Astrocyte (in vitro differentiated cells and primary cell): ENCODE measurements at places on chromosomes 12 and 14.
A peak's percentile ranks its signal among the peaks of the same experiment; 100 is the strongest.

GRCh38 chr12:108182096-108182495 is 53.0 kb downstream of the WSCD2 start:
- no peak for DNase-seq

DNA sequence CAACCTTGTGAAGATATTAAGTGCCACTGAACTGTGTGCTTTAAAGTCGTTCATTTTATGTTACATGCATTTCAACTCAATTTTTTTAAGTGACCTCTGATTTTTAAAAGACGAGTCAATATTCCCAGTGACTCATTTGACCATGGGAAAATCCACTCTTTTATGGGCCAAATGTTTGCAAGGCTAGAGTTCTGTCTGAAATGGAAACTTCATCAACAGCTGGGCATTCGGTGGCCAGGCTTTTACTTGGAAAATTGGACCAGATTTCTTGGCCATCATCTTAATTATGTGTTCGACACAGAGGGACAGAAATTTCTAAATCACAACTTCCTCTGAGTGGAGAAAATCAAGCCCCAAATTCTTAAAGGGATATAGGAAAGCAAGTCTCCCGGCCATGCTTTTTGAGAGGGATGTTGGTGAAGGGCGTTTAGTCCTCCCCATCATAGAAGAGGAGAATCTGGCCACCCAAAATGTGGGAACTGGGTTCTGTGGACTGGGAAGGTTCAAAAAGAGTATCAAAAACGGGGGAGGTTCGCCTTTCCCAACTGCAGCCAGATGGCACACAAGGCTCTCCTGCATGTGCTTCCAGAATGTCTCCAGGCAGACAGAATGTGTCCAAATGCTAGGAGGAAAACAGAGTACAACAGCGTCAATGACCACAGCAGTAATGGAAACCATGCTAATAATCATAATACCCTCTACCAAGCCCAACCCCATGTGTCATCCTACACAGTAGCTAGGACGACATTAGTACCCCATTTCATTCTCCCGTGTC is 40.9 kb upstream of the FZD10 start:
- DNase-seq = no peak

GRCh38 chr14:103448097-103448496 is 62.9 kb downstream of the MARK3 start:
- DNase-seq = no peak

GRCh38 chr14:20118795-20119194 is 8.3 kb downstream of the OR4K17 start:
- DNase-seq = no peak

DNA sequence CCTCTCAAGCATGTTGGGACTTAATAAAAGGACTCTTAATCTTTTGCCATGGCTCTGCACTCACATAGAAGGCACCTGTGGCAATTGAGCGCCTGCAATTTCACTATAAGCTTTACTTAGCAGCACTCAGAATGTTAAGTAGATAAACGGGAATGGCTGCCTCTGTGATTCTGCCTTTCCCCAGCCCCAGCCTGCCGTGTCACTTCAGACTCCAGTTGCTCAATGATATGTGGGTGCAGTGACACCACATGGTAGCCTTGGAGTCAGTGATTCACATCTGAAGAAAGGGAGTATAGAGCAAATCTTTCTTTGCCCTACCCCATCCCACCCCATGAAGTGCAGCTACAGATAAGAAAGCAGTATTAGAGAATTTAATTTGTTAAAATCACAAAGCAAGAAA is 96.1 kb downstream of the ZFC3H1 start:
- DNase-seq = no peak

- DNase-seq = peak; percentile 76
Observed at GRCh38 chr12:127165567-127166392, 1101.2 kb upstream of the TMEM132C start.

DNA sequence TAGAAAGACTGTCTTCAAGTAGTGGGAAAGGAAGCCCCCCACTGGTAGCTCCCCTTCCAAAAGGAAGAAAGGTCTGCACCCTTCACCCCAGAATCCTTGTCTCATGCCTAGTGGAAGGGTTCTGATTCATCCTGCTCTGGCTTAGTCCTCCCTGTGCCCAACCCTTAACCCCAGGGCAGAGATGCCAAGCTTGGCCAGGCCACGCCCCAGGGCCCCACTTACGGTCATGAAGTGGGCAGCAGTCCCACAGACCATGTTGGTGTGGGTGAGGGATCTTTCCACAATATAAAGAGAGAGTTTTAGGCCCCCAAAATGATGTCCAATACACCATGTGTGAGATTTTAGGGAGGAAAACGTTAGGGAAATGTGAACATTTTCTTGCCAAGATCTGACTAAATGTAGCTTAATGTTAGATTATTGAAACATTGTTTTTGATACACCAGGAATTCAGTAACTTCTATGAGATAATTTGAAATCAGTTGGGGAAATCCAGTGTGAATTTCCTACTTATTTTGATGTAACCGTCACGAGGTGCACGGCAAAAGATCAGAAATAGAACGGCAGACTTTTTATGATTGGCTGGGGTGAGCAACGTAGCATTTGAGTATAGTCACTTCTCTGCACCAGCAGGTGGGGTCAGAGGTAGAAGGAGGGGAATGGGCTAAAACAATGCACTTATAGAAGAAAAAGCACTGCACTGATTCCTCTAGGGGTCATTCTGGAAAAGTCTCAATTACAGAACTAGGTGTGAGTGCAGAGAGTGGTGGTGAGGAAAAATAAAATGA is 8.2 kb upstream of the SSPN start:
- no peak for DNase-seq

GRCh38 chr12:62258941-62259630 is 1.1 kb upstream of the USP15 start:
- DNase-seq = no peak

- DNase-seq = no peak
Observed at GRCh38 chr14:67420102-67420739, 8.3 kb upstream of the PLEK2 start.

GRCh38 chr12:19242581-19242980 is 113.0 kb downstream of the PLEKHA5 start:
- no peak for DNase-seq

- DNase-seq = no peak
Observed at GRCh38 chr12:109670731-109671130, 42.9 kb upstream of the FAM222A start.

GRCh38 chr14:103308717-103309616 is 25.1 kb upstream of the EIF5 start:
- DNase-seq = no peak

DNA sequence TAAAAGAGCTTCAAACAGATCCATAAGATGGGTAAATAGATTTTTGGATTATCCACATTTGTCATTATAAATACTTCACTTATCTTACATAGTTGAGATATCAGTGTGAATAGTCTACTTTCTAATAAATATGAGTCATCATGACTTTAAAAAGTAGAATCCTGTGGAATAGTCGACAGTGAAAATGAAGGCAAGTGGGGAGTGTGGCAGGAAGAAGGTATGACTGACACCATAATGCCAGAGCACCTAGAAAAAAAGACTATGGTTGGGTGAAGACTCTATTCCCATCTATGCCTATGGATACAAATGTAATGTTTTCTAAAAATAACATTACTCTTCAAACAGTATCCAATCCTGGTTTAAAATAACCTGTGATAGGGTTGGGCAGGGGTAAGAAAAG is 117.5 kb downstream of the MDGA2 start:
- DNase-seq = no peak

GRCh38 chr14:79334272-79334671 is 877.0 kb downstream of the DIO2 start:
- no peak for DNase-seq

DNA sequence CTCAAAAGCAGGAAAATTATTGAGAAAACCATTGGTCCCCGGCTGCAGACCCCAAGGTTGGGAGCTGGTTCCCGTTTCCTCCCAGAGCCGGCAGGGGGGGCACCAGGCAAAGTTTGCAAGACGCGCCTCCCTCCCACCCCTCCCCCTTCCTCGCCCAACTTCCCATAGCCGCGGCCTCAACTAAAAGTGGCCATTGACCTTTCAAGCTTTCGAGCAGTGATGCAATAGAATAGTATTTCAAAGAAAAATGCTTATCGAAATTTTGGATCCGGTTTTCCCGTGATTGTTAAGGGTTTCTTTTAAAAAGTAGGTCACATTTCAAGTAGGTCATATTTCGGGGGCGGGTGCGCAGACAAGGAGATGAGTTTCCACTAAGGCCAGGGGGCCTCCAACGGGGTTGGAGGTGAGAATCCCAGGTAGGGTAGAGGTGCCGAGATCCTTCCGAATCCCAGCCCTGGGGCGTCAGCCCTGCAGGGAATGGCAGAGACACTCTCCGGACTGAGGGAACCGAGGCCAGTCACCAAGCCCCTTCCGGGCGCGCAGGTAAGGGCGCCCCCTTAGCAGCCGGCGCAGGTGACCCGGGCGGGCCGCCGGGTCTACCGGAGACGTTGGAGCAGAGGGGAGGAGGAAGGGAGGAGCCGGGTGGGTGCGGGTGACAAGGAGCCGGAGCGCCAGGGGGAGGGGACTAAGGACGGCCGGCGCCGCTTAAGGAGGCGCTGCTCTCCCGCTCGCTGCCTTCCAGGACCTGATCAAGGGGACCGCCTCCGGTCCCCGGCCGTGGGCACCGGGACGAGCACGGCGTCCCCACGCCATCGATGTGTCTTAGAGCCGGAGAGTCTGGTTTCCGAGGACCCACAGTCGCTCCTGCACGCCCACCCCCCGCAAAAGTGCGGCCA is 2.6 kb upstream of the SOCS2 start:
- DNase-seq = peak; percentile 66

DNA sequence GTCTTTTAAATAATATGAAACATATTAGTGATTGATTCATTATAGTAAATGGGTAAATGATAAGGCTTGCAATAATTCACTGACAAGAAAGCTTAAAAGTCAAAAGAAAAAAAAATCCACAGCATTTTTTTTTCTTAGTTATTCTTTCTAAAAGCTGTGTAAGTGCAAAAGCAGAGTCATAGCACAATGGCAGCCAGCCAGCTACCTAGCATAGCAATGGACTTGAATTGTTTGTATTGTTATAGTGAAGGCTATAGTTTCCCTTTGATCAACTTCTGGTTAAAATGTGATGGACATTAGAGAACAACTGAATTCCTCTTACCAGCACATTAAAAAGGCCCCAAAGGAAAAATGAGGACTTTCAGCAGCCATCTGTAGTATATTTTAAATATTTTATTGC is 232.1 kb downstream of the NAV3 start:
- peak; percentile 81 for DNase-seq

DNA sequence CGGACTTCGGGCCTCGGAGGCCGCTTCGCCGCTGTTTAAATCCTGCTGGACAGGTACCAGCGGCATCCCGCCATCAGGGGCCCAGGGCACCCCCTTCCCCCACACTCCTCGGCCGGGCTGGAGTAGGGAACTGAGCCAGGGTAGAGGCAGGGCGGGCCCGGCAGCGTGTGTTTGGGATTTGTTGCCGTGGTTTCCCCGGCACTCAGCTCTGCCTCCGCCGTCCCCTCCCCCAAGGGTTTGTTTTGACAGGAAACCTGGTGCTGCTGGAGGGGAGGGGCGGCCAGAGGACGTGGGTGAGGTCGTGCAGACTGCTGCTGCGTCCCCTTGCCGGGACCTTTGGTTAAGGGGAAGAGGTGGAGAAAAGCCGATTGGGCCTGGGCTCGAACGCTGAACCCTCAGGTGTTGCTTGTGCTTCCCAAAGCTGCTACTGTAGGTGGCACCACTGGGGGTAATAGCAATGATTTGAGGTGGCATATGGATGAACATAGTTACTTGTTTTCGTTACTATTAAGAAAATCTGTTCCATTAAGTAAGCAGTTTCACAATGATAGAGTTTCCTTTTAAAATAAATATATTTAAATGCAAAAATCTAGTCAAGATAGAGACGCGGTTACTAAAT is 778 bp downstream of the TCP11L2 start:
- DNase-seq = peak; percentile 44

DNA sequence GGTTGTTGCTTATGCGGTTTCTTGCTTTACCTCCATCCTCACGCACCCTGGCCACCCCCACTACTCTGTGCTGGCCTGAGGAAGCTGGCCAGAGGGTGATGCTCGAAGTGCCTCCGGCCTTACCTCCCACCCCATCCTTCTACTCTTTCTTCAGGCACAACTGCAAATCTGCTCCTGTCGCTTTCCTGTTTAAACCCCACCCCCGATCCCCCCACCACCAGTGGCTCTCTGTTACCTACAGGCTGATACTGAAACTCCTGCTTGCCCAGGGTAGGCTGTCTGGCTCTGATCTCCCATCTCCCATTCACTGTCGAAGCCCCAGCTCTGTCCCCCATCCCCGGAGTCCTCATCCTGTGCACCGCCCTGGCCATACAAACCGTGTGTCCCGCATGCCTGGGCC is 111.5 kb downstream of the PRMT8 start:
- DNase-seq = no peak

GRCh38 chr12:59736786-59737185 is 141.0 kb downstream of the SLC16A7 start:
- DNase-seq = peak; percentile 87

GRCh38 chr14:69999261-69999674 is 120.1 kb downstream of the SMOC1 start:
- peak; percentile 90 for DNase-seq

- peak; percentile 84 for DNase-seq
Observed at GRCh38 chr14:69101331-69101826, 51.5 kb downstream of the DCAF5 start.

- DNase-seq = no peak
Observed at GRCh38 chr12:68446901-68447796, 115.0 kb upstream of the MDM1 start.

GRCh38 chr12:98743362-98743953 is 98.4 kb downstream of the APAF1 start:
- DNase-seq = no peak

DNA sequence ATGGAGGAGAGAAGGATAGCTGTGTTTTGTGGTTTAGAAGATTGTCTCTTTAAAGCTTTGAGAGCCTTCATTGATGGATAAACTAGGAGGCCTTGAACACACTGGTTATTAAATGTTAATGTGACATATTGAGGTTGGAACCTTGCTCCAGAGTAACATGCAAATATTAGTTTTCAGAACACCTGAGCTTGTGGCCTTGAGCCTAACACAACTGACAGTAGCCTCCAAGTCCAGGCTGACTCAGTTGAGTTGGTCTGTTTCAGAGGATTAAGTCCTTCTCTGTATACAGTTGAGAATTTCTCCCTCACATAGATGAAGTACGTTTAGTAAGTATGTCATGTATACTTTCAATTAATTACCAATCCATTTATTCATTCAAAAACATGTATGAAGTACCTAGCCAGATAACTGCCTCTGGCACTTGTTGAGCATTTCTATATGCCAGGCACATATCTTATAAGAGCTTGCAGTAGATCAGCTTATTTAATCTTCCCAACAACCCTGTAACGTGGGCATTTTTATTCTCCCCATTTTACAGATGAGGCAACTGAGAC is 63.5 kb downstream of the ELK3 start:
- no peak for DNase-seq

DNA sequence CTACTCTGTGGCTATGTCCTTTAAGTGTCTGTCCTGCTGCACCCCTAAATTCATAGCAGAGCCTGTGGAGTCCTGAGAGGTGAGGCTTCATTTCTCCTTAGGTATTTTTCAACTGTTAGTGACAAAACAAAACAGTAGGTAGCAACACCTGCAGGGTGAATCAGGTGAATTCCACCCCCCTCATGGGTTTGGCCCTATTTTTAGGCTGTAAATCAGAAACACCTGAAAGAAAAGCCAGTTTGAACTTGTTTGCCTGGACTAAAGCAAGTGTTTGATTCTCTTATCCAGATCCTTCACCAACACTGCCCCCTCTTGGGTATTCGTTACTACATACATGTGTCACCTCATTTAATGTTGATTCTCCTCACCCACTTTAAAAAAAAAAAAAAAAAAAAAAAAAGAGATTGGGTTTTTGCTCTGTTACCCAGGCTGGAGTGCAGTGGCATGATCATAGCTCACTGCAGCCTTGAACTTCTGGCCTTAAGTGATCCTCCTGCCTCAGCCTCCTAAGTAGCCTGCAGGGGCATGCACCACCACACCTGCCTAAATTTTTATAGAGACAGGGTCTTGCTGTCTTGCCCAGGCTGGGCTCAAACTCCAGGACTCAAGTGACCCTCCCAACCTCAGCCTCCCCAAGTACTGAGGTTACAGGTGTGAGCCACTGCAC is 10.3 kb downstream of the TBPL2 start:
- peak; percentile 65 for DNase-seq
